ENCODE measurements at places on chromosomes 16 and 17. TPM values are rescaled to one million over a fixed set of nuclear protein-coding genes. Genes with fewer than 3 reads are reported as not detected.

PRSS22 gene
- total RNA-seq = 0.34 TPM

GRCh38 chr17:49616086-49616485 lies 40.4 kb downstream of the NXPH3 start:
- no peak for DNase-seq

DNA sequence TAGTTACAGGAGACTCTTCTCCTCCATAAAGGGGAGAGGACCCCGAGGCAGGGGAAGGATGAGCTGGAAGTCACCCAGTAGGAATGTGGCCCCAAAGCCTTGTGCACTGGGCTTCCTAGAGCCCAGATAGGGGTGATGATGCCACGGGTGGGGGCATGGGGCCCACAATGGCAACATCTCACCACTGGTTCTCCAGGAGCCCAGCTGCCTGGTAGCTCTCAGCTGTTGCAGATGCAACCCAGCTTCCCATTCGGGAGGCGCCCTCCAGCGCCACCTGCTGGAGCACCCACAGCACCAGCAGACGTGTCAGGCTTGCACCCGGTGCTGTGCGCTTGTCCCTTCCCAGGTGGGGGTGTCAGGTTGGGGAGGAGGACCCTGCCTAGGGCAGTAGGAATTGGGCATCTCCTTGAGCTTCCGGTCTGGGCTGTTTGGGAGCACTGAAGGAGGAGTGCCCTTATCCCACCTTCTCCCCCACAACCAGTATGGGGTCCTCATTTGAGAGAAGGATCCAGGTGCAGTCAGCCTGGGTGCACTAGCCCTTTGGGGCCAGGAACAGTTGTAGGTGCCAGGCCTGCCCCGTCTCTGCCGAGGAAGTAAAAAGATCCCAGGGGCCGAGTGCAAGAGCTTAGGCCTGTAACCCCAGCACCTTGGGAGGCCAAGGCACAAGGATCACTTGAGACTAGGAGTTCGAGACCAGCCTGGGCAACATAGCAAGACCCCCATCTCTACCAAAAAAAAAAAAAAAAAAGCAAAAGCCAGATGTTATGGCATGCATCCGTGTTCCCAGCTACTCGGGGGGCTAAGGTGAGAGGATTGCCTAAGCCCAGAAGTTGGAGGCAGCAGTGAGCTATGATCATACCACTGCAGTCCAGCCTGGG lies 14.4 kb downstream of the CDIPT start:
- DNase-seq = peak; percentile 80

DNA sequence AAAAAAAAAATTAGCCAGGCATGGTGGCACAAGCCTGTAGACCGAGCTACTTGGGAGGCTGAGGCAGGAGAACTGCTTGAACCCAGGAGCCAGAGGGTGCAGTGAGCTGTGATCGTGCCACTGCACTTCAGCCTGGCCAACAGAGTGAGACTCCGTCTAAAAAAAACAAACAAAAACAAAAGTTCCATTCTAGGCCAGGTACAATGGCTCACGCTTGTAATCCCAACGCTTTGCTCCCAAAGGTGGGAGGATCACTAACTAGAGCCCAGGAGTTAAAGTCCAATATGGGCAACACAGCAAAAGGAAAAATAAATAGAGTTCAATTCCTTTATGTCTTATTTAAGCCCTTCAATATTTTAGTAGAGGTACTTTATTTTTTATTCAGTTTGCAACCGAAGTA lies 47.5 kb downstream of the CNOT1 start:
- no peak for DNase-seq

NOL11 gene
- 67.7 TPM for total RNA-seq

MRPS23 gene
- 43.1 TPM for total RNA-seq

Measured in activated naive CD4-positive, alpha-beta T cell treated with anti-CD3 and anti-CD28 coated beads, Interleukin-2, amount 50 U/mL, for 72 hours (primary cell).